Germinal center (tissue), 1 donor: ENCODE measurements at places on chromosomes 12 and 14.

- no peak for DNase-seq
These were observed 201.2 kb downstream of the DAD1 start for GRCh38 chr14:22387776-22388241.

- no peak for DNase-seq
These were observed 168.1 kb downstream of the ADGRD1 start for GRCh38 chr12:131121705-131122405.

- DNase-seq, result peak; percentile 6
These were observed 630 bp downstream of the NELL2 start for GRCh38 chr12:44875417-44875953.

DNA sequence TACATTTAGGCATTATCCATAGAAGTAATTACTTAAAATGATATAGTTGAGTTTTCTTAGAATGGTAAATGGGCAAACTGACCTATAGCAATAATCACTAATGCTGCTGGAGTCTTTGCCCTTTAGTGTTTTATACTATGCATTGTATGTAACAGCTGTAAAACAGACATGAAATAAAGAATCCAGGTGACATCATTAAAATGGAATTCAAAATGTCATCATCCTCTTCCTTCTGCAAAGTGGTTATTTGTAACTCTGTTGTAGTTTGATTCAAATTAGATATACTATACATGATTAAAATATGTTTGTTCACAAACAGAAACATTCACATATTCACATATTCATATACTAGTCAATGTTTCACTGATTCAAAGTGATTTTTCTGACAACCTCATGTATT is 598.8 kb downstream of the SLC16A7 start:
- no peak for DNase-seq

- no peak for DNase-seq
These were observed 9.8 kb upstream of the C12orf42 start for GRCh38 chr12:103505371-103506236.
